ENCODE measurements at places on chromosomes 16 and 17.

DNA sequence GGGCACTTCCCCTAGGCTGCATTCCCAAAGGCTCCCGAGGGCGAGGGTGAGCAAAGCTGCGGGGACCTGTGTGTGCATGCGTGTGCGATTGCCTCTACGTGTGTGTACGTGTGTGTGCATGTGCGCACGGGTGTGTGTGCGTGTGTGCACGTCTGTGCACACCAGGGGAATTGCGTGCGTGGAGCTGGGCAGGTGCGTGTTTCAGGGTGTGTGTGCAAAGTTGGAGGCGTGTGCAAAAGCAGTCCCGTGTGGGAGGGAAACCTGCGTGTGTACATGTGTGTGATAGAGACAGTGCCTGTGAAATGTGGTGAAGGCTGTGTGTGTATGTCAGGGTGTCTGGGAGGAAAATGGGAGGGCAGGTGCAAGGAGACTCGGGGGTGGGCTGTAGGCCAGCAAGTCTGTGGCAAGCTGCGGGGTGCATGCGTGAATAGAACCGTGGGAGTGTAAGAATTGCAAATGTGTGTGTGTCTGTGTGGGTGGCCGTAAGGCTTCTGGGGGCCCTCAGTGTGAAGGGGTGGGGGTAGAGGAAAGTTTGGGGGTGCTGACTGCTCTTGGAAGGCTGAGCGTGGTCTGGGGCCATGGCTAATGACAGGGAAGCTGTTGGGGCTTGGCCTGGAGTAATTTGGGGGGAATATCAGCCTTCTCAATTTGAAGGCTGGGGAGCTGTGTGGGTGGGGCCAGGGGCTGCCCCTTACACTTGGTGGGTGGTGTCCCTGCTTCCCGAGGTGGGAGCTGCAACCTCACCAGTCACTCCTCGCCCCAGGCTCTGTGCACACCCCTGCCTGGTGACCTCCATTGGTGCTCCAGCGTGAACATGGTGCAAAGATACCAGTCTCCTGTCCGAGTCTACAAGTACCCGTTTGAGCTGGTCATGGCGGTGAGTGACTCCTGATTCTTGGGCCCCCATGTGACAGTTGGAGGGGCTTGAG, 644 bp downstream of the SEC14L5 start:
- no peak for DNase-seq

- DNase-seq, result no peak
Observed at GRCh38 chr17:4023220-4023619, 59.0 kb upstream of the ATP2A3 start.

DNA sequence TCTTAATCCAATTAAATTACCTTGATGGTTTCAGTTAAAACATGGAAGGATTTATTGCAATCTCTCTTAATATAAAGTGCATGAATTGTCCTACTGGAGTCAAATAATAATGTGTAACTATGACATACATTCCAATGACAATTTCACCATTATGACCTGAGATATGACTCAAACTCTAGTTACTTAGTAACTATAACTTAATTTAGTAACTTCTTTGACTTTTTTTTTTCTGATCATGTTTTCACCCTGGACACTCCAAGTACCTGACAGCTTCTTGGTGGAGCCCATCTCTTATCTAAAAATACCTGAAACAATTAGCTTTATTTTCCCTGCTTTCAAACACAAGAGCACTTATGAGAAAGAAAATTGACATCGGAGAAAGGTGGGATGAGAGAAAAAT, 123.7 kb downstream of the STX8 start:
- DNase-seq, result no peak

DNA sequence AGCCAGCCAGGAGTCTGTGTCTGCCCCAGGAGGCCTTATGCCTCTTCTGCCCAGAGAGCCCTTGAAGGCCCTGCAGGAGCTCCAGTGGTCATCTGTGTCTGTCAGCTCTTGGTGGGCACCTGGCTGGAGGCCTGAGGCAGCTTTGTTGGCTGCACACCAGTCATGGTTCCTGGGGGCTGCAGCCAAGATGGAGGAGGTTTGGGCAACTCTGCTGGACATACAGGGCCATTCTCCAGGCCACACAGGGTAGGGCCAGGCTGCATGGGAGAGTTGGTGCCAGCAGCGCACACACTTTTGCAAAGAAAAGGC, 29.4 kb downstream of the B9D1 start:
- DNase-seq, result no peak

GRCh38 chr16:1990351-1991134, 773 bp downstream of the SYNGR3 start:
- DNase-seq, result no peak

- DNase-seq, result no peak
Observed at GRCh38 chr17:72913142-72913682, 179.3 kb downstream of the SLC39A11 start.

- DNase-seq, result peak; percentile 35
Observed at GRCh38 chr16:49556606-49557446, 183.2 kb downstream of the C16orf78 start.

DNA sequence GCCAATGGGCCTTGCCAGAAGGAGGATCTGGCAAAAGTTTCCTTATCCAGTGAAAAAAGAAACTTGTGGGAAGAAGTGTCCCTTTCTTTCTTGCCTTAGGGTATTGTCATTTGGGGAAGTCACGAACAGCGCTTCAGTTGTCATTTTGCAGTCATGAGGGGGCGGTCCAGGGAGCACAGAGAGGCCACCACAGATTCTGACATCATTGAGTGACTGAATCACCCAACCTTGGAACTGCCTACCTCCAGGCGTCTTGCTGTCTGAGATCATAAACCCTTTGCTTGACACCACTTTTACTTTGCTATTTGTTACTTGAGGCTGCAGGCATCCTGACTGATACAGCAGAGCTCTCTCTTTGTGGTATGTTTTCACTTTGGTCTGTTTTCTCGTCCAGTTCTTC, 3.1 kb upstream of the WSCD1 start:
- no peak for DNase-seq

DNA sequence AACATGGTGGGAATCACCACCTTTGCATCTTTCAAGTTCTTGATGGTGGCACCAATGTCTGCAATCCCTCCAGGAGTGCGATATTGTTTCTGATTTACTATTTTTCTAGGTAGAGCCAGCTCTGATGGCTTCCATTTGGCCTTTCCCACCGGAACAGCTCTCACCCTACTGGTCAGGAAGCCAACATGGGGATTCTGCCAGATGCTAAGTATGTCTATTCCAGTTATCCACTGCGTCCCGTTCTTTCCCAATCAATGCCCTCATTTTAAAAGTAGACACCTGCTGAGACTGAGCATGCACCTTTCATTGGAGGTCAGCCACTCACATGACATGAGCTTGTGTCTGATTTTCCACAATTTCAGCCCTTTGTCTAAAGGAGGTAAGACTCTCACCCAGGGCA, 23.5 kb downstream of the ZZEF1 start:
- no peak for DNase-seq

GRCh38 chr17:40290629-40291280, 3.1 kb downstream of the CDC6 start:
- peak; percentile 66 for DNase-seq

- no peak for DNase-seq
Observed at GRCh38 chr17:77962348-77962747, 3.8 kb downstream of the TNRC6C start.

DNA sequence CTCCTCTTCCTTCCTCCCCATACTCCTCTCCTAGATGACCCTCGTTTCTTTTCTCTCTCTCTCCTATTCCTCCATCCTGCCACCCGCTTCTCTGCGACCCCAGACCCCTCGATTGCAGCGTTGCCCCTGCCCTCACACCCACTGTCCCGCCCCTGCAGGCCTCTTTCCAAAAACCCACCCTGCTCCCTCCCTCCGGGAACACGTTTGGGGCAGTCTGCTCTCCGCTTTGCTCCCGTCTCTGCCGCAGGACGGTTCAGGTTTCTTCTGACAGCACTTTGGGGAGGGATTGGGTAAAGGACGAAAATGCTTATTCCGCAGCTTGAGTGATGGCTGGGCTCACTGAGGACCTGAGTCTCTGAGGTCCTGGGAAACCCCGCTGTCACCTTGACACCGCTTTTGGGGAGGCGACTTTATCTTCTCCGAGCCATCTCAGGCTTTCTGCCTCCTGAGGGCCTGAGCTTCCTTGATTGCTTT, 690 bp downstream of the NDE1 start:
- DNase-seq, result no peak

DNA sequence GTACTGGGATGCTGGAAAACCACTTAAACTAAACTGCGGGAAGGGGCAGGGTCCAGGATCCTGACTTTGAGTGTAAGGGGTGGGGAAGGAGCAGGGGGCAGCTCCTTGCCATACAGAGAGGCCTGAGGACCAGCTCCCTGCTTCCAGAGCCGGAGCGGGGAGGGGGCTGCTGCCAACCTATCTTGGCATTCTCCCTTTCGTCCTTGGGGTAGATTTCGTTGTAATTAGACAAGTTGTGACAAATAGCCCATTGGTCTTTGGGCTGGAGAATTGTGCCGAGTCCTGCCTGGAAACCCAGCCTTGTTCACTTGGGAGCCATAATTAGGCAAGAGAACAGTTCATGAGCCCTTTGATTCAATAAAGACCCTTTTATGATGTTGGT, 175.5 kb downstream of the RAB11FIP4 start:
- no peak for DNase-seq

- no peak for DNase-seq
Observed at GRCh38 chr17:34126965-34127364, 128.1 kb upstream of the CCL2 start.

- no peak for DNase-seq
Observed at GRCh38 chr16:81784072-81784795, 5.1 kb downstream of the PLCG2 start.

GRCh38 chr17:59696682-59697277, 10.4 kb downstream of the PTRH2 start:
- no peak for DNase-seq

DNA sequence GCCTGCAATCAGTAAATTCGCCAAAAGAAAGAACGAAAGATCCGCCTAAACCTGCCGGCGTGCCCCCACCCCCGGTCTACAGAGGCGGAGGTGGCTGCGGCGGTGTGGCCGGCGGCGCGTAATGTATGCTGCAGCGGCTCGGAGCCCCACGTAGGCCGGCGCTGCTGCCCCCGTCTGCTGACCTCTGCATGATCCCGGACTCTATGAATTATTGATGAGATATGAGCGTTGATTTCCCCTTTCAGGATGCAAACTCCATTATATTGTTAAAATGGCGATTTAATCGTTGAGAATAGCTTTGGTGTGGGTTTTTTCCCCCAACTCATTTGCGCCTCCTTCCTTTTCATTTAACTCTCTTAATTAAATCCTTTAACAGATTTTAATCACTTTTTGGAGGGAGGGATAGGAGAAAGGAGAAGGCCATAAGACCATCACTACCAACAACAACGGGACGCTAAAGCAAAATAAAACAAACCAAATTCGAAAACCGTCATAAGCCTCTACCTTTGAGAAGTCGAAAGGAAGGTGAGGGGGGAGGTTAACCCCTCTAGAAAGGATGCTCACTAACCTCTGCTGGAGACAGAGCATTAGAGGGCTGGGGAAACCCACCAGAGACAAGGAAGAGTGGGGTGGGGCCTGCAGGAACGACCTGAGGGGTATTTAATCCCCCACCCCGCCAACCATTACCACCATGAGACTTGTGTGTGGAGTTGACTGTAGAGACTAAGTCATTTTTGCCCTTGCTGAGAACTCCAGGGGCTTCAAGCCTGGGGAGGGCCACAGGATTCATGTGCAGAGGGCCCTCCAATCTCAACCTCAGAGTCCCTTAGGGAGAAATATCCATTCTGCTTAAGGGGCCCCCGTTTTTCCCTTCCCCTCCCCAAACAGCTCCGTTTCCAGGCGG, 3.4 kb downstream of the HOXB3 start:
- DNase-seq, result no peak

- no peak for DNase-seq
Observed at GRCh38 chr17:51751072-51751471, 407.4 kb downstream of the CA10 start.

- DNase-seq, result no peak
Observed at GRCh38 chr17:33838281-33838680, 416.8 kb upstream of the CCL2 start.

- no peak for DNase-seq
Observed at GRCh38 chr16:17229766-17230165, 241.0 kb downstream of the XYLT1 start.

GRCh38 chr17:50590946-50591737, 30.6 kb downstream of the CACNA1G start:
- DNase-seq, result no peak

DNA sequence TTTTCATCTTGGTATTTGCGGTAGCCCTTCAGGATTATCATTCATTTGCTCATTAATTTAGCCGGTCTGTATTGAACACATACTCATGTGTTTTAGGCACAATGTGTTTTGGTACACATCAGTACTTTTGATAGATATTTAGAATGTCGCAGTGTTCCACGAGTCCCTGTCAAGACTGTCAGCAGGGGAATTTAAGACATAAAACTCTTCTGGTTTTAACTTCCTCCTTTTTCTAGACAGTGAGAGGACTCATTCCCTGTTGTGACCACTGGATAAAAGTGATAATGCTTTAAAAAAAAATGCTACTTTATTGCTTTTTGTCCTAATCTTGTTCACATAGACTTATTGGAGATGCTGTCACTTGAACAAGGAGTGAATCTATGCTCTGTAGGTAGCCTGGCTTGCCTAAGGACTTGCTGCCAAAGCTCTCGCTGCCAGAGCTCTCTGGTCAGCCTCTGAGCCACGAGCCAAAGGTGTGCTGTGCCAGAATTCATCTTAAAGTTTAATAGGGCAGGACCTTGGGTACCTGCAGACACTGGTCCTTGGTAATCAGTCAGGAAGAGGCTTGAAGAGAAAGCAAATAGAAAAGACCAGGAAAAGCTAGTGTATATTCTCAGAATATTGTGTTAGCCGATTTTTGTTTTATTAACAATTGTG, 5.4 kb downstream of the DCAF7 start:
- DNase-seq, result no peak

- no peak for DNase-seq
Observed at GRCh38 chr17:58531661-58532554, 17.5 kb upstream of the MTMR4 start.

- DNase-seq, result no peak
Observed at GRCh38 chr17:41394254-41394996, 3.0 kb downstream of the KRT31 start.

- no peak for DNase-seq
Observed at GRCh38 chr17:77212081-77212832, 71.5 kb downstream of the SEC14L1 start.

DNA sequence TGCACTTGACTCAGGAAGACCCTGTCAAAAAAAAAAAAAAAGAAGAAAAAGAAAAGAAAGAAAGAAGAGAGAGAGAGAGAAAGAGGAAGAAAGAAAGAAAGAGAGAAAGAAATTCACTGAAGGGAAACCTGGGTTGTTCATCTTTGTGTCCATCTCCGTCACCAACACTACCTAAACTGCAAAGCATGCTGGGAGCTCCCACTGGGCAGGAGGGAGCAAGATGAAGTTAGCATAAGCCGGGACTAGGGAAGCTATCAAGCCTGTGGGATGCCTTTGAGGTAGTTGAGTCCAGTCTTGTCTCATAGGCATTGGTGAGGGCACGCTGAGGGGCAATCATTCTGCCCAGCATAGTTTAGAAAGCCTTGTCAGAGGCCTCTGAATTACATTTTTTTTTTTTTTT, 7.6 kb upstream of the CBFB start:
- no peak for DNase-seq

DNA sequence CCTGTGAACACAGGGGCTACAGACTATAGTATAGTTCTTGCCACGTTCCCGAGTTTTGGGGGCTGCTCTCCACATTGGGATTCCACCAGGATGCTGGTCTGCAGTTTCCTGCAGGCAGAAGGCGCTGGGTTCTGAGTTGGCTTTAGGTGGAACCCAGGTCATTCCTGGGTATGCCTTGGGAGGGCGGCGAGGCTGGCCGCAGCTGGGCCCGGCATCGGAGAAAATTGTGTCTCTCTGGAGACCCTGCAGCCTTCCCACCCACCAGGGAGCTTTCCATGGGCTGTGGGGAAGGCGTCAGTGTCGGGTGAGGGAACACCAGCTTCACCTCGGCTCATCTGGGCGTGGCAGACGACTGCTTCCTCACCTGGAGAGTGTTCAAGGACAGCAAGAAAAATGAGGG, 183.6 kb downstream of the RAB11FIP4 start:
- DNase-seq, result no peak

- no peak for DNase-seq
Observed at GRCh38 chr16:65126845-65127624, 5.2 kb upstream of the CDH11 start.

Data from SJSA1 (cell line).